ENCODE measurements at places on chromosomes 16 and 17.

DNA sequence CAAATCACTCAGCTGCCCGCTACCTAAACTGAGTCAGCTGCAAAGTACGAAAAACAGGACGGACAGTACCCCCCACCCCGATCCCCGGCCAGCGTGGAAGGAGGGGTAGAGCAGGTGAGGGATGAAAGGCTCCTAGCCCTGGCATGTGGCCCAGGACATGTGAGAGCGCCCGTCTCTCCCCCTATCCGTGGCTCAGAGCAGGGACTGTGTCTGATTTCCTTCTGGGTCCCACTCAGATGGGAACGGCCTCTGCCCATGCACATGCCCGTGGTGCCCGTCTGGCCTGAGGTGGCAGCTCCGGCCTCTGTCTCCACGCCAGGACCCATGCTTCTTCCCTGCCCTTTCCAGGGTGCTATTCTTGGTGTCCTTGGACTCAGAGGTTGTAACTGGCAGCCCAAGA lies 30.2 kb upstream of the RASD1 start:
- DNase-seq, result no peak

DNA sequence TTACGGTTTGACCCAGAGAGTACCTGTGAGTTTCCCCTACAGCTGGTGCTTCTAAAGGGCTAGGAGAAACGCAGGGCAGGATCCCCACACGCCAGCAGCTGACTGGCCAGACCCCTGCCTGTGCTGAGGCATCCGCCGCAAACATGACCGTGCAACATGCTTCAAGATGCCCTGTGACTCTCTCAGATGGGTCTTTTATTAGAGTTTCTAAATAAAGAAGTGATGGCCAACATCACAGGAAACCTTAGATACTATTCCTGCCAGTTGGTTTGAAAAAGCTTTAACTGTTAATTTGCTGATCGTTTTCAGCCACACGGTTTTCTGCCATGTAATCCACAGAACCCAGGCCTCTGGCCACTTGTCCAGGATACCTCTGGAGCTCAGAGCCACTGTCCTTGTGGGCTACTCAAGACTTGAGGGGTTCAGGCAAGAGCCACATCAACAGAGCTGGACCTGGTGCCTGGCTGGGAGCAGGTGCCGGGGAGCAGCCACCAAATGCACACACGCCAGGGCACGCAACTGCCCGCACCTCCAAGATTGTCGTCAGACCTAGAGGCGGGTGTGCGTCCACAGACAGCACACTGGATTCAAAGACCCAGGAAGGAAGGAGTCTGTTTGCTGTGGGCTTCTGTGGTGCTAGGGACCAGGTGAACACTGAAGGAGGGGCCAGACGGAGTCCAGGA lies 118.4 kb downstream of the ZNF778 start:
- DNase-seq, result no peak

DNA sequence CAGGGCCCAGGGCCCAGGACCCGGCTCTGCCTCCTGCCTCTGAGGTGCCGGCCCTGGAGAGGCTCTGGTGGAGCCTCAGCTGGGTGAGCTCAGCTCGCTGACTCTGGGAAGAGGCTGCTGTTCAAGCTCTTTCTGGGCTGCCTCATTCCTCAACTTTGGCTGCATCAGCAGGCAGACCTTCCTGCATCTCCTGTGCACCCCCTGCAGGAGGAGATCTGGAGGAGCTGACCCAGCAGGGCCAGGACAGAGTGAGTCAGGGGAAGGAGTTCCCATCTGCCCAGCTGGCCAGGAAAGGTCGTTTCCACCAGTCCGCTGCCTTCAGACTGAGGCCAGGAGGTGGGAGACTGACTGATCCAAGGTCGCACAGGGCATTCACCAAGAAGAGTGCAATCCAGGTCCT lies 10.7 kb downstream of the CRHR1 start:
- DNase-seq, result no peak

- DNase-seq, result no peak
These were observed 9.2 kb downstream of the FMNL1 start for GRCh38 chr17:45230787-45231480.

GRCh38 chr17:42518046-42518754 lies 17.8 kb upstream of the NAGLU start:
- DNase-seq, result no peak

DNA sequence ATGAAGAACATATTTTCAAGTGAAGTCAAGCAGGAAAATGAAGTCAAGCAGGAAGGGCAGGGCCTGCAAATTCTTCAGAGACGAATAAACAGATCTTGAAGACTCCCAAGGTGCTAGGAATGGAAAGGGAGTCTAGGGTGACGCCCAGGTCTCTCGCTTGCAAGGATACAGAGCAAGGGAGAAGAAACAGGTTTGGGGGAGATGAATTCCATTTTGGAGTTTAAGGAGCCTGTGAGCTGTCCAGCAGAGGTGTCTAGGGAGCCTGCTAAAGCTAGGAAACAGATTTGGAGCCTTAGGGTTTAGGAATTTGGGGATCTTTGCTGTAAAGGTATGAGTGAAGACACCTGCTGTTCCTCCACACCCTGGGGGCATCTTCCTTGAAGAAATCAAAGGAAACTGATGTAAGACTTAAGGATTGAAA lies 2.0 kb upstream of the UNKL start:
- no peak for DNase-seq

GRCh38 chr16:7513429-7513828 lies 180.8 kb downstream of the RBFOX1 start:
- DNase-seq, result no peak

DNA sequence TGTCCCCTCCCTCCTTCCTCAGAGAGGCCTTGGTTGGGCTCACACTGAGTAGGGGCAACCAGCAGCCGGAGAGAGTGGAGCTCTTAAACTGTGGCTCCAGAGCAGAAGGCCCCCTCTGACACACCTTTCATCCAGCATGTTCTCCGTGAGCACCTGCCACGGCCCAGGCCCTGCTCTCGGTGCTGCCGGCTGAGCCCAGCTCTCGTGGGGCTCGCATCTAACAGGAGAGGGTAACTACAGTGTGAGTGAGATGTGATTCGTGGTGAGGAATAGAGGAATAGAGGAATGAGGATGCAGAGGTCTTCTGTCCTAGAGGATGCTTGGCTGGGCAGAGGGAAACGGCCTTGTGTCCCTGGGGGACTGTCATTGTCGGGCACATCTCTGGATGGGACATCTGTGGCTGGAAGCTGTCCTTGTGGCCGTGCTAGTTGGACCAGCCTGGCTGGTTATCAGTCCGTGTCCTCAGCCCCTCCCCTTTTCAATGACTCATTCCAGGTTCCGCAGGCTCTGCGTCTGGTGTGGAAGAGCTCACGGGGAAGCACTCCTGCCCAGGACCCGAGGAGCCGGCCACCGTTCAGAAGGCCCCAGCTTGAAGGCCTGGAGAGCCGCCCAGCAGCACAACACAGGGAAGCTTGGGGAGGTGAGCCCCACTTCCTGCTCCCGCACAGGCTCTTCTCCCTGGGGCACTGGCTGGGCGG lies 11.9 kb upstream of the DNASE1 start:
- DNase-seq, result no peak

DNA sequence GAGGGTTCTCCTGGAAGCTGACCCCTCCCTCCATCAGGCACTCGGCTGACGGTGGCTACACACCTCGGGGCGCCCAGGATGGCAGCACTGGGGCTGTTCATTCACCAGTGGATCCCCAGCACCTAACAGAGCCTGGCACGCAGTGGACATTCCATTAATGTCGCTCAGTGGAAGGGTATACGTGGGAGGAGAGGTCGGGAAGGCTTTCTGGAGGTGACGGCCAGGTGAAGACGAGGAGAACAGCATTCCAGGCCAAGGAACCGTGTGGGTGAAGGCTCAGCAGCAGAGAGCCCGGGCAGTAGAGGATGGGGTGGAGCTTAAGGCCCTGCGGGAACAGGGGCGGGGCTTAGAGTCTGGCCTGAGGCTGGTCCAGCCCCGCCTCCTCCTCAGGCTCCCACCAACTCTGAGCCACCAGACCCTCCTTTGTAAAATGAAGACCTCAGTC lies 2.5 kb upstream of the HS3ST6 start:
- DNase-seq, result no peak

GRCh38 chr17:56038131-56038530 lies 115.1 kb upstream of the ANKFN1 start:
- no peak for DNase-seq

- no peak for DNase-seq
These were observed 26.9 kb upstream of the FAM20A start for GRCh38 chr17:68627956-68628575.

DNA sequence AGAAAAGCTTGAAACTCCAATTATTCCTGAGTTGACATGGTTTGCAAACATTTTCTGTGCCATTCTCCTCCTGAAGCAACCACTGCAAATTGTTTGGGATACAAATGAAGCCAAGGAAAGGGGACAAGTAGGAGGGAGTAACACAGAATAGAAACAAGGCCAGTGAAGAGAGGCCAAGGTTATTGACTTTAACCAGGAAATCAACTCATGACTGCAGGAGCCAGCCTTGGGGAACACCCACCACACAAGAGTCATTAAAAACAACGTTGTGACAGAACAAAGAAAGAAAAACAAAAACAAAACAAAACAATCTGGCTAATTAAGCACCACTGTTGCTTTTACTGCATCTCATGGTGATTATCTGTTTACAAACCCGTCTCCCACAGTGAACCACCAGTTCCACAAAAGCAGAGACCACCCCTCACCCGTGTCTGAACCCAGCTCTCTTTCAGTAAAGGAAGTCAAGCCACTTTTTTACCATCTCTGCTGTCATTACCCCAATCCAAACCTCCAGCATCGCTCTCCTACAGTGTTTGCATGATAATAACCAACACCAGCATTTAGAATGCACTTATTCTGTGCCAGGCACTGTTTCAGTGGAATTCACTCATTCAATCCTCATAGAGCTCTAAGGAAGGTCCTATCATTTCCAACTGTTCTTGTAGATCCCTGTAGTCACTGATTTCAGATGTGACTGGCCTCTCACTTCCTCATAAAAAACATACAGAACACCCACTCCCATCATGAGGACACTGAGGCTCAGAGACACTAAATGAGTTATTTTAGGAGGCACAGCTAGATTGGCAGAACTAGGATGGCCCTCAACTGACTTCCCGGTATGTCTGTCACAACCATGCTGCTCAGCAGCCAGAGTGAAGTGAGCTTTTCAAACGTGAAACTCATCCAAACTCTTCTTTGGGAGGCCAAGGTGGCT lies 2.0 kb downstream of the ZDHHC1 start:
- no peak for DNase-seq

DNA sequence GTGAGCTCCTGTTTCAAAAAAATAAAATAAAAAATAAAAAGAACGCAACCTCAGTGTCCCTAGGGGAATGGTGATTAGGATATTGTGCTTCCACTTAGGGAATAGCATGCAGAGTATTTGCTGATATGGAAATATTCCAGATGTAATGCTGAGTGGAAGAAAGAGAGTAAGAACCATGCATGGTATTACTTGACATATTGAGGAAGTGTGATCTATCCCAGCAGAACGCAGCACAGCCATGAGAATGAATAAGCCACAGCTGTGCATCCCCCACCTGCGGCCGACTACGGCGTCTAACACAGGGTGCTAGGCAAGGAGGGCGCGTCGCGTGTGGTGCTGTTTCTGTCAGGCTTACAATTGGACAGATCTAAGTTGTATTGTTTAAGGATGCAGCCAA lies 49.5 kb downstream of the FOXK2 start:
- DNase-seq, result no peak

DNA sequence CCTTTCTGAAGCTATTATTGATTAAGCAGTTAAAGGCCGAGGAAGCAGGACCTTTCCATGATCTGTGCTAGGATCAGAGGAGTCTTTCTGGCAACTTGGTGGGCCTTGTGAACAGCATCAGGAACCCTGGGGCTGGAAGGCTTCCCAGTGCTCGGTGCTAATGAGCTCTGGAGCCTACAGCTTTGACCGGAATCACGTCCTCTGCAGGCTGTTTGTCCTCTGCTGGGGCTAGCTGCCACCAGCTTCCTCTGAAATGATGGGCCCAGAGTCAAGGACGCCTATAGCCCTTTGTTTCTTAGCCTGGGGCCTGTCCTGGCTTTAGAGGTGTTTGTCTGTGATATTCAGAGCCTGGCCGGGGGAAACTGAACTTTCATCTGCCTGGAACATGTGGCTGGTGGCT lies 111.6 kb downstream of the SHISA9 start:
- DNase-seq, result no peak

DNA sequence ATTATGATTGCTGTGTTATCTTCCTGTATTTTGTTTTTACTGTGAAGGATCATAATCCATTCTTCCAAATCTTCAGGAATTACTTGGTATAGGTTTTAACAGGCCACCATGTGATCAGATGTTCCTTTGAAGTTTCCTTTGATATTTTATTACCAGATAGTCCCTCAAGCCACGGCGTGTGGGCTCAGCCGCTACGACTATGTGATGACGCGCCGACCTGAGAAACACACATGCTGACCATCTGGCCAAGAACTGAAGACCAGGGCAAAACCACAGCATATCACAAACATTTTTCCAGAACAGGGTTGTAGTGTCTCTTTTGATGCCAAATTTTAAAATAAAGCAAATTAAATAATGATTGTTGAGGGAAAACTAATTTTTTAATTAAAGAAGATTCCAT lies 47.3 kb downstream of the ZCCHC14 start:
- DNase-seq, result no peak

DNA sequence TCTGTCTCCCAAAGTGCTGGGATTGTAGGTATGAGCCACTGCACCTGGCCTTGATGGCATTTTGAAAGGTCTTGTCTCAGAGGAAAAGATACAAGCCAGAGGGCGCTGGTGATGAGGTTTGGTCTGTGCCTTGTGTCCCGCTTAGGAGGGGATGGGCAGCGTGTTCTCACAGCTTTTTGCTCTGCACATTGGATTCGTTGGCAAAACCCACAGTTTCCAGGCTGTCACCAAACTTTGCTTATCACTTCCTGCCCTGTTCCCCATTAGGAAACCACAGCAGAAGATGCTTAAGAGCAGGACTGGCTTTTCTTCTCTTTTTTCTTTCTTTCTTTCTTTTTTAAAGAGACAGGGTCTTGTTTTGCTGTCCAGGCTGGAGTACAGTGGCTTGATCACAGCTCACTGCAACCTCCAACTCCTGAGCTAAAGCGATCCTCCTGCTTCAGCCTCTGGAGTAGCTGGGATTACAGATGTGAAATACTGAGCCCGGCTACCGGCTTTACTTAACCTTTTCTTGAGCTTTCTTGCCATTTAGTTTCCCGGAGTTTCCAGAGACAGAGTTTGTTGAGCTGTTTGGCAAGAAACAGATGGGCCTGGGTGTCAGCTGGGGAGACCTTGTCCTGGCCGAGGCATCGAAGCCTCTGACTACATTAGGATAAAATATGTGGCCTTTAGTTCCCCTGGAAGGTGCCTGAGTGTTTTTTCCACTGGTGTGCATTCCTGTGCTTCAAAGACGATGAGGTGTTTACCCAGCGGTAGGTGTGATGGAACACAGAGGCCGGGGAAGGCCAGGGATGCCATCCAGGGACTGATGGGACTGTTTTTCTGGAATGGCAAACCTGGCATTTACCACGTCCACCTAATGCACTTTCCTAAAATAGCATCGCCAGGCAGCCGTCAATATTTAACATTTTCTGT lies 112.9 kb downstream of the ABCC1 start:
- DNase-seq, result no peak

- DNase-seq, result no peak
These were observed 155.6 kb upstream of the CHMP6 start for GRCh38 chr17:80835816-80836657.

DNA sequence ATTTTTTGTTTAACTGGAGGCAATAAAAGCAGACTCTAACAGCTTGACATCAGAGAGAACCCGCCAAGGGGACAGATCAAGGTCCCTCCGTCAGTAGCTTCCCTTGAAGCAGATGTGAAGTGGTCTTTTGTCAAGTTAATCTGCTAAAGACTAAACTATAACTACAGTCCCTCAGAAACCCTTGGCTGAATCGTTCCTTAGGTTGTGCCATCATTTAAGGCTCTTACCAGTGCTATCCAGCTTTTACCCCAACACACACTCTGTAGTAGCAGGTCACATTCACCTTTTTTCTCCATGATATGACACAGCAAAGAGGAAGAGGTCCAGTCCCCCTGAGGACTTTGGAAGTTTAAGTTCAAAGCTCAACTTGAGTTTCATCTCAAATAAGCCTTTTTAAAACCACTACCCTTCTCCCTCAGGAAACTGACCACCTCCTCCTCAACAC lies 49.7 kb downstream of the ERN1 start:
- no peak for DNase-seq

All from stimulated activated CD8-positive, alpha-beta memory T cell treated with anti-CD3 and anti-CD28 coated beads, Interleukin-2, amount 100 ng/mL, for 1 hour (primary cell).